ENCODE measurements at places on chromosomes 7 and 10. TPM values are rescaled to one million over a fixed set of nuclear protein-coding genes. Genes with fewer than 3 reads are reported as not detected.

DNA sequence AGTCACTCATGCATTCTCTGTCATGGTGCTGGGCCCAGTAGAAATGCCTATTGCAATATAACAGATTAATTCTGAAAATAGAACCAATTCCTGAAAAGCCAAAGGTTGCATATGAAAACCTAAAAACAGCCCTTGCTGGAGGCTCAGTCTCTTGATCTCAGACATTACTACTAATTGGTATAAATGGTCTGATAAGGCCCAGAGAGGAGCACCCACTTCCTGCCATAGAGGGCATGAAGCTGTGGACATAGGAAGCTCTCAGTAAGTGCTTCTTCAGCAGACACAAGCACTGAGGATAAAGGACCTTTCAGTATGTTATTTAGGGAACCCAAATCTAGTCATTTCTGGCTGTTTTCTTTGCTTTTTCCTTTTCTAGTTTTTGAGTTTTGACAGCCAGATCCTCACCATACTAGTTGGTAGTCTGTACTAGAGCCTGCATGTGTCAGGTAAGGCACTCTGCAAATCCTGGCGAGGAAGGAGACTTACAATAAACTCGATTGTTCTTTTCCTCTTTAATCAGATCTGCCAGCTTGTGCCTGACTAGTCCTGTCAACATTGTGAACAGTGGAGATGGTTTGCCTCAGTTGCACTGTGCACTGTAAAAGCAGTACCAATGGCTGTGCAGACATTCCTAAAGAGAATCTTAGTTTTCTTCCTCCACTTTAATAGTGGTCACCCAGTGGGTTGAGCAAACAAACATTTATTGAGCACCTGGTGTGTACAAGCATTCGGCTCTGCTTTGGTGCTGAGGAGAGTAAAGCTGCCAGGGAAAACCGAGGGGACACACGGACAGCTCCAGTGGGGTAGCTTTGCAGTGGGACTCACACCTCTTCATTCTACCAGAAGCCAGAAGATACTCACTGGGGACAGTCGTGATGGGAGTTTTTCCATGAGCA is 140.9 kb downstream of the CHN2 start:
- DNase-seq, result no peak

- peak; percentile 49 for DNase-seq
These were observed 409.0 kb upstream of the MGMT start for GRCh38 chr10:129057856-129058663.

GRCh38 chr7:150852371-150852905 is at the start of gene AOC1:
TSS of gene AOC1 (plus strand) at chr7:150852517. CDS start at chr7:150856471, 3,954 bp downstream.
- peak; percentile 41 for DNase-seq

GRCh38 chr7:148927123-148928045 is 43.3 kb upstream of the EZH2 start:
- no peak for DNase-seq

ZPBP gene
- polyA plus RNA-seq, result not detected

BTBD16 gene
- not detected for polyA plus RNA-seq

- DNase-seq, result no peak
These were observed 61.1 kb downstream of the SORBS1 start for GRCh38 chr10:95500097-95500496.

DNA sequence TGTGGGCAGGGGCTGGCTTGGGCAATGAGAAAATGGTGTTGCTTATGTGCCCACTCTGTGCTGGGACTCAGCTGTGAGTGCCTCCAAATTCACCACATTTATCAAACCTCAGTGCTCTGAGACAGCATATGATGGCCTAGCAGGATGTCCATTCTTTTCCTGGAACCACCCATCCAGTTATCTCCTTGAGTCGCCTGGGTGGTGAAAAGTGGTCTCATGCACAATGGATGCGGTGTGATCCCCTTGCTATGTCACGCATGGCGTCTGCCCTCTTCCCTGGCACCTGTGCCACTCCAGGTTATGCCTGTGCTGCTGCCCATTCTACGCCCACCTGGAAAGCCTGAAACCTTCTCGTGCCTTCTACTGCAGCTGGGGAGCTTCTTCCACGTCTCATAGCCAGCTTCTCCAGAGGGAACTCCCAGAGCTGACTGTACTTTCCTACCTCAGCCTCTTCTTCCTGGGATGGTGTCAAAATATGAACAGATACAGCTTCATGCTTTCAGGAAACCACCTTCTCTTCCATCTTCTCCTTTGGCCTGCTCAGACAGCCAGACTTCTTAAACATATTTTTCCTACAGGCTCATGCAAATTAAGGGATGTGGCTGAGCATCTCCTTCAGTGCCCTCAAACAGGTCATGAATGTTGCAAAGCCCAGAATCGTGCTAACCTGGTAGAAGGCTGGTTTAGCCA is 147.3 kb downstream of the PFKFB3 start:
- DNase-seq, result no peak

GBX1 gene
- not detected for polyA plus RNA-seq

FANK1 gene
- polyA plus RNA-seq, result 5.4 TPM

DNA sequence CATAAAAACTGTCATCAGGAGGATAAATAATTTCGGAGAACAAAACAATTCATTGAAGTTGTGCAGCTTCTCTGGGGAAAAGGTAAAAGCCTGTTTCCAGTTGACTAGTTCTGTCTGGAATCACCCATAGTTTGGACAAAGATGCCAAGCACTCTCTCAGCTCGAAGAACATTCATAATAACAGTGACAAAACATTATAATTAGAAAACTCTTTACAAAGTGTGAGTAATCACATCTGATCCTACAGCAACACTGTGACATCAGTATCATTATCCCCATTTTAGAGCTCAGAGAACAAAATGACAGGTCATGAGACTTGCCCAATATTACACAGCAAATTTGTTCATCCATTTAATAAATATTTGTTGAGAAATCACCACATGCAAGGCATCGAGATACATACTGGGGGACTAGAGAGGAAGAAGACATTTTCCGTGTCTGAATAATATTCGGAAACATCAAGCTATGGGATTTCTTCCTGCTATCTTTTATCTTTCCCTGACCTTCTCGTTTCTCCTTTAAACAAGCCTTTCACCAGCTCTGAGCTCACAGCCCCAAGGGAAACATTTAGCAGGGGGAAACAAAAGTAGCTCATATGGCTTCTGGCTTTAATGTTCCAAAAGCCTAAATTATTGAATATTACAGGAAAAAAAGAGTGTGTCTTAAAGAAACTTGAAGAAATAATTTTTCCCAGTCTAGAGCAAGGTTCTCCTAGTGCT is 123.3 kb upstream of the GHITM start:
- no peak for DNase-seq

- DNase-seq, result peak; percentile 67
These were observed 59.5 kb downstream of the CHST15 start for GRCh38 chr10:124033887-124034218.

OPALIN gene
- polyA plus RNA-seq, result not detected

DNA sequence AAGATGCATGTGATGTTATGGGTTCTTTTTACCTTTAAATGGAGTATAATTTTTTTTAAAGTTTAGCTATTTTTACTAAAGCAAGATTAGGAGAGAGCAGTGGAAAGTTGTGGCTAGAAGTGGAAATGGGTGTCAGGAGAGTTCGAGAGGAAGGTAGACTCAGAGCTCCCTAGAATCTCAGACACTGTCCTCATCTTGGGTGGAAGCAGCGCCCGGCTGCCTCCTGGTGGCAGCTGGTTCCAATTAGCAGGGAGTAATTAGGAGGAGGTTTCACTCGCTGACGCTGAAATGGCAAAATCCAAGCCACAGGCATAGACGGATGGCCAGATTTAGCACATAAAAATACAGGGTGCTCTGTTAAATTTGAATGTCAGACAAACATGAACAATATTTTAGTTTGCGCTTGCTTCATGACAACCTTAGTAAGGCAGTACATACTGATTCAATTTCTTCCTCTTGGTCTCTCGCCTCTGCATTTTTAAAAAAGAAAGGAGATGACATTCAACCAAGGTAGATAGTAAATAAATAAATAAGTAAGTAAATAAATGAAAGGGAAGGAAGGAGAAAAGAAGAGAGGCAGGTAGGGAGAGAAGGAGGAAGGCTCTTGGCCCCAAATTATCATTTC is 58.5 kb downstream of the LGI1 start:
- DNase-seq, result peak; percentile 87

FKBP9 gene
- 18.2 TPM for polyA plus RNA-seq

DNA sequence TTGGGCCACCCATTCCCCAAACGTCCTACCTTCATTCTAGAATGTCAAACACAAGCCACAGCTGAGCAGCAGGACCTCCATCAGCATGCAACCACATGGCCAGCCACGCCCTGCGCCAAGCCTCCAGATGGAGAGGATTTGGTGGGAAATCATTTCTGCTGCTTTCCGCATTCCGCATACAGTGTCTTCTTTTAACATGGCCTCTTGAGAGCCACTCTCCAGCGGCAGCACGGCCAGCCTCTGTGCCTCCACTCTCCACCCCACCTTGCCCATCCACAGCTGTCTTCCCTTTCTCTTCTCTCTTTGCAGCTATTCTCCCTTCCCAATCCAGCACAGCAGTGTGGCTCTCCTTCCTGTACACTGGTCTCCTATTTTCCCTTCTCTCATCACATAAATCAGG is 389.1 kb downstream of the PAXIP1 start:
- no peak for DNase-seq

DNA sequence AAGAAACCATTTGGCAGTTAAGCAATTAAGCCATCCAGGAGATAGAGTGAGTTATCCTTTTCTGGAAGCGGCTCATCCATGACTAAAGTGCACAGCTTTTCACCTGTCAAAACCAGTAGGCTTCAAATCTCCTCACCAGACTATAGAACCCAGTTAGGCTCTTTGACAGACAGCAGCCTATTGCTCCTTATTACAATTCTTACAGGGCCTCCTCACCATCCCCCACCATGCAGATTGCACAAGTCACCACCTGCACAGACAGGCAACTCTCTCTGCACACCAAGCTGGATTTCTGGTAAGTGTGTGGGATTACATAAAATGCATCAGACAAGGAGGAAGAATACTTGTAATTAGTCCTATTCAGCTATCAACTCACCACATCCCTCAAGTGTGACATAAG is 301.6 kb downstream of the SNX13 start:
- DNase-seq, result no peak

CFAP46 gene
- 5.8 TPM for polyA plus RNA-seq

DNA sequence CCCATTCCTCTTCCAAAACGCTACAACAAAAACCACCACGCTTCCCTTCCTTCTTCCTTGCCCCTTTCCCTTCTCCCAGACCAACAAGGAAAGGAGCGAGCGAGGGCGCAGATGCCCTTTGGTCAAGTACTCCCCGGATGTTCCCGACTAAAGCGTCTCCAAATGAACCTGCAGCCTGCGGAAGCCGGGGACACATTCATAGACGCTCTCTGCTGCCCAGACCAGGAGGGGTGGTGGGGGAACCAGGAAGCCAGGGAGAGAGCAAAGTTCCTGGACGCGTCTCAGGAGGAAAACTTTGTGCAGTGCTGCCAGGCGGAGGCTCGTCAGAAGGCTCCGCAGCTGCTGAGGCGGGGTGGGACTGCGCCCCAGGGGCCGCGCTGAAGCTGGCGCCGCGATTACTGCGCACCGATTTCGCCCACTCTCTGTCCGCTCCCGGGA is 754 bp downstream of the SEMA3D start:
- peak; percentile 26 for DNase-seq
